NCI-H446 treated with DMSO at 0.1 percent for 48 hours (cell line): ENCODE measurements at places on chromosomes 5 and 9.

DNA sequence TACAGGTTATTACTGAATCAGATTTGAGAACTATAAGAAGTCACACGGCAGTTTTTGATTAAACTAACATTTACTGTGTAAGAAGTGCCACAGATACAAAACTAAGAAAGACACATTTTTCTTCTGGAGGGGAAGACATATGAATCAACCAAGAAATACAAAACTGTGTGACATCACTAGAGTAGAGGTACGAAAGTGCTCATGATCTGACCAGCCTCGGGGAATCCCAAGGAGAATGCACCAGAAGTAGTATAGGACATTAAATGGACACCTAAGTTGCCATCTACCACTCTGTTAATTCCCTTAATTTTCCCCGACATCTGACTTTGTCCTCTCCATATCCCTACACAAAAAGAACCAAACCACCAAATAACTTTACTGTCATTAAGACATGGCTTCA lies 5.3 kb upstream of the IFNK start:
- no peak for DNase-seq

DNA sequence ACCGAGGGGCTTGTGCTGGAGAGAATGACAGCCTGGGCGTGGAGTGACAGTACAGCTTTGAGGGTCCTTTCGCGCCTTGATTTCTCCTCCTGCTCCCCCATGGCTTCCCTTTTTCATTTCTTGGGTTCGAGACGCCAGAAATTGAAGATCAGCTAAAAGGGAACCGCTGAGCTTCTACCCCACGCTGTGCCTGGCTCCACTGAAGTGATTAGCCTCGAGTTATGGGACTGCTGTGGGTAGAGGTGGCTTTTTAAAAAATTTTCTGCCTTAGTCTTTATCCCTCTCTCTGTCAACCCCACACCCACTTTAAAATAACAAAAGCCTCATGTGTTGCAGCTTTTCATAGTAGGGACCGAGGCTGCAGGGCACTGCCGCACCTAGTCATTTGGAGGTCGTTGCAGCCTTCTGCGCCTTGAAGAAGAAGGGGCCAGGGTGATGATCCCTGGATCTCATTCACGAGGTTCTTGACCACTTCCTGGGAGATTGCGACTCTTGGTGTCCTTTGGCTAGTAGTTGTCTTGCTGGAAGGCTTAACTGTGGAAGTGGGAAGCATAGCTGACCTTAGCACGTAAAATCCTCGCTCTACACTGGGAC lies 603 bp downstream of the PPIP5K2 start:
- no peak for DNase-seq

- no peak for DNase-seq
These were observed 2.3 kb downstream of the SMIM3 start for GRCh38 chr5:150780816-150781221.

- no peak for DNase-seq
These were observed 34.6 kb downstream of the TNFAIP8 start for GRCh38 chr5:119390404-119390803.

DNA sequence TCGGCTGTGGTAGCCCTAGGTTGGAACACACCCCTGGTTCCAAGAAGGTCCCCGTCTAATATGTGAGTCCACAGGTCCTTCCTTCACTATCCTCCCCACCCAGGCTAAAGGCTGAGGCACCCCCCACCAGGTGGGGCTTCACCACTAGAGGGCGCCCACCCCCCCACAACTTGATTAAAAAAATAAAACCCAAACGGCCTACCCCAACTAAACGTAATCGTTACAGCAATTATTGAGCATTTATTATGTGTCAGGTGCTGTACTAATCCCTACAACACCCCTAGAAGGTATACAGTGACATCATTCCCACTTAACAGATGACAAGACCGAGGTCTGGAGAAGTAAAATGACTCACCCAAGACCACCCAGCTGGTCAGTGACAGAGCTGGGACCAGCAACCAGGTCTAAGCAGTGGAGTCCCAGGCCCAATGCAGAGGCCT lies 65.0 kb downstream of the FGF18 start:
- DNase-seq: no peak

DNA sequence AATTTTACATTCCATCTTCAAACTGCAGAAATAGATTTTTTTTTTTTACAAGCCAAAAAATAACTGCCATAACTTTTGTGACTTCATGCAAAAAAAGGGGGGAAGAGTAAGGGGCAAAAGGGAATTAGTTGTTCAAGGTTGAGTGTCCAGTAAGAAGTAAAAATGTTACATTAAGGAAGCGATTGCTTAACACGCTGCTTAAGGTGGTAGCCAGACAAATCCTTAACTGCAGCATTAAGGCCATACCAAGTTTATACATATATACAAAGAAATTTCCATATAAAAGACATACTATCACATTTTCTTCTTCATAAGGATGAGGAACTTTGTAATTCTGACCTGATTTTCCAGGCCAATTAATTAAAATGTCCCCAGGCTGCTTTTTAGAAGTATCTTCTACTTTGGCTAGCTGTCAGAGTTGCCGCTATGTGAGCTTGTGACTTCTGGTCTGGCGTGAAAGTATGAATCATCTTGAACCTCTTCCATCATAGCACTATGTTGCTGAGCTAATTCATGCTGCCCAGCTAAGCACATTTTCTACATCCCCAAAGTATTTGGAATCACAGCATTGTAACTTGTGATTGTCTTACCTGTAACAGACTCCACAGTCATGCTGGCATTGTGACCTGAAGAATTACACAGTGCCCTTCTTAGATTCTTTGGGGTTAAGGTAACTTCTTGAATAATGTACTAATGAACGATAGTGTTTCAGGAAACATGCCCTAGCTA lies 40.0 kb downstream of the G3BP1 start:
- DNase-seq: no peak

- DNase-seq: no peak
These were observed 99.1 kb downstream of the ZNF622 start for GRCh38 chr5:16366491-16366890.

DNA sequence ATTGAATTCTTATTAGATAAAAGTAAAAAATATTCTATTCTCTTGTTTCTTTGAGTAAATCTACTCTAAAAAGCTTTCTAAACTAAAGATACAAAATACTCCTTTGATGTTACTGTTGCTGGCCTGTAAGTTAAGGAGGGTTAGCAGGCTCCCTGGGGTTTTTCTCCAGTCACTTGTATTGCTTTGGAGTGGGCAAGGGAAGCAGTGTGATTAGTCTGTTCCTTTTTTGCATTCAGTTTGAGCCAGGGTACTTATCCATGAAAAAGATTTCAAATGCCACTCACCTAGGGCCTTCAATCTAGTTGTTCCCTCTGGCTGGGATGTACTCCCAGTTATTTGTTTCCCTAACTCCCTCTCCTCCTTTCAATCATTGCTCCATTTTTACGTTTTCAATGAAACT lies 256.2 kb upstream of the SMC2 start:
- DNase-seq: no peak

GRCh38 chr9:81595887-81596543 lies 93.3 kb downstream of the TLE1 start:
- DNase-seq: peak; percentile 12
